A172 (cell line): ENCODE measurements at places on chromosomes 5 and 9.

- DNase-seq: no peak
These were observed 164.5 kb downstream of the TMEM38B start for GRCh38 chr9:105858877-105859276.

DNA sequence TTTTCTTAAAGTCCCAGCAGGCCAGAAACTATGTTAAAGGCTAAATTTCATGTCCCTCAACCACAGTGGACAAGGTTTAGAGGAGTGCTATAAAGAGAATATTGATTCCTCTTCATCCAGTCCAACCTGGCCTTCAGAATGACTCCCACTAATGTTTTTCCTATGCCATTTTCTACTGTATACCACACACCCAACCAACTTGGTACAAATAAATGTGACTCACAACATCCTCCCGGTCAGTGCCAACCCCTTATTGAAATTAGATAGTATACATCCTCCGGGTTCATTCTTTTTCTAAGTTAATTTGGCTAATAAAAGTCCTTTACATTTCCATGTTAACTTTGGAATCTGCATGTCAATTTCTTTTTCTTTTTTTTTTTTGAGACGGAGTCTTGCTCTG lies 215.1 kb downstream of the TSSK1B start:
- DNase-seq: no peak

GRCh38 chr9:125743682-125744428 lies 3.3 kb upstream of the PBX3 start:
- peak; percentile 31 for DNase-seq

GRCh38 chr9:112540800-112541199 lies 54.2 kb downstream of the KIAA1958 start:
- no peak for DNase-seq

DNA sequence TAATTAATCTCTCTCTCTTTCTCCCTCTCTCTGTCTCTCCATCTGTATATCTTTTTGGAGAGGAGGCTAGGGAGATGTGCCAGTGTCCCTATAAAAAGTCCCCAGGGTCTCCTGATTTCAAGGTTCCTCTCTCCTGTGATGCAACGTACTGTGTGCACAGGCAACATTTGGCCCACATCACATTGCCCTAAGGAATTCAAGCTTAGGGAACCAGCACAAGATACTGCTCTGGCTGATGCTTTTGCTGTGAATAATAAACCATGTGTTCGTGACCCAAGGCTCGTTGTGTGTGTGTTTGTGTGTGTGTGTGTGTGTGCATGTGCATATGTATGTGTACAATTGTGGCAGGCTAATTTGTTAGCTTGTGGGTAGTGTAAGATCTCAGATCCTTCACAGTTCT lies 9.7 kb downstream of the SPATA9 start:
- DNase-seq: no peak

- no peak for DNase-seq
These were observed 7.8 kb downstream of the LPAR1 start for GRCh38 chr9:111030492-111030891.

- DNase-seq: peak; percentile 40
These were observed 137.7 kb downstream of the PRELID2 start for GRCh38 chr5:145697251-145697990.

DNA sequence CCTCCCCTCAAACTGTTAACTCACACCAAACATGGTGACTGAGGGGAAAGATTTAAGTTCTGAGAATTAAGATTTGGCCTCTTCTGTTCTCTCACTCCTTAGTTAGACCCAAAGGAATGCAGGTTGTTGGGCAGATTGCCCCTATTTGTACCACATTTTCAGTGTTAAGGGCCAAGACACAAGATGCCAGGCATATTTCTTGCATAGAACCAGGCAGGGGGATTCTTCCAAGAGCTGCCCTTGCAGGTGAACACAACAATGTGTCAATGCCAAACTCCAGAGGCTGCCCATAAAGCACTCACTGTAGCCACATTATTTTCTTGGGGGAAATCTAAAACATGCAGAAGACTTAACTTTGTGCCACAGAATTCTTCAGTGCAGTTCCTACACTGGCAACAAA lies 14.7 kb downstream of the MPDZ start:
- peak; percentile 29 for DNase-seq

- DNase-seq: no peak
These were observed 9.5 kb downstream of the HABP4 start for GRCh38 chr9:96459268-96460007.

- no peak for DNase-seq
These were observed 637.2 kb upstream of the GRAMD2B start for GRCh38 chr5:125786021-125786420.

DNA sequence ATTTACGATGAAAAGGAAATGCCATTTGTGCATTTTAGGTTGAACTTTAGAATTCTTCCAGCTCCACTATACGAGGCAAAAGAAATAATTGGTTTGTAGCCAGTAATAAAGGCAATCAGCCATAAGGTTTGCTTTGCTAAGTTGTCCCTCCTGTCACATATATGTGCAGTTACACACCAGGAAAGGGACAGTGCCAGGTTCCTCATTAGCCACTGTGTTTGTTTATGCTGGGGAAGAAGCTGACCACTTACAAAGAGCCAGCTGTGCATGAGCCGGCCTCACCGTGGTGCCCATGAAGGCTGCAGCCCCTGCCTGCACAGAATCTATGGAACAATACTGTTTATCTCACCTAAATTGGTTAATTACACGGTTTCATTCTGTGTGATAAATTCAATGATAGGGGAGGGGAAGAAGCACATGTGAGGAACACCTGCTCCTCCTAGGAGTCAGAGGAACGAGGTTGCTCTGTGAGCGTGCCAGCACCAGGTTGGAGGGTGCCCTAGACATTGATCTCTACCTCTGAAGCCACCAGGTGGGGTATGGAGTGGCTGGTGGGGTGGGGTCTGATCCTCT lies 173.8 kb upstream of the DAP start:
- no peak for DNase-seq
